Activated CD4-positive, alpha-beta memory T cell treated with anti-CD3 and anti-CD28 coated beads, Interleukin-2, amount 10 ng/mL, durations not matched to agents 7 days and 5 days (primary cell): ENCODE measurements at places on chromosomes 6 and 20. TPM values are rescaled to one million over a fixed set of nuclear protein-coding genes. Genes with fewer than 3 reads are reported as not detected.

DNA sequence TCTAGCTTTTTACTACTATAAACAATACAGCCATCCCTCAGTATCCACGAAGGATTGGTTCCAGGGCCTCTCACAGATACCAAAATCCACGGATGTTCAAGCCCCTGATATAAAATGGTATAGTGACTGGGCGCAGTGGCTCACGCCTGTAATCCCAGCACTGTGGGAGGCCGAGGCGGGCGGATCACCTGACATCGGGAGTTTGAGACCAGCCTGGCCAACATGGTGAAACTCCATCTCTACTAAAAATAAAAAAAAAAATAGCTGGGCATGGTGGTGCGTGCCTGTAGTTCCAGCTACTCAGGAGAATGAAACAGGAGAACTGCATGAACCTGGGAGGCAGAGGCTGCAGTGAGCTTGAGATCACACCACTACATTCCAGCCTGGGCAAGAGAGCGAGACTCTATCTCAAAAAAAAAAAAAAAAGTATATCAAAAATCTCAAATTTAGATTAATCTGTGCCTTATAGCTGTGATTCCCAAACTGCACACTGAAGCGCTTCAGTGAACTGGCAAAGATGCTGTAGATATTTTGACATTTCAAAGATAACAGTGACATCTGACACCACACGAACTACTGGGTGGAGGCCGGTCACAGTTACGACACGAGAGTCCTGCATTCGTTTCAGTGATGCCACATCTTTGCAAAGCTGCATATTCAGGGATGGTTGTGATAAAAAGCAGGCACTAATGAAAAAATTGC is 38.3 kb downstream of the MRS2 start:
- no peak for DNase-seq

DNA sequence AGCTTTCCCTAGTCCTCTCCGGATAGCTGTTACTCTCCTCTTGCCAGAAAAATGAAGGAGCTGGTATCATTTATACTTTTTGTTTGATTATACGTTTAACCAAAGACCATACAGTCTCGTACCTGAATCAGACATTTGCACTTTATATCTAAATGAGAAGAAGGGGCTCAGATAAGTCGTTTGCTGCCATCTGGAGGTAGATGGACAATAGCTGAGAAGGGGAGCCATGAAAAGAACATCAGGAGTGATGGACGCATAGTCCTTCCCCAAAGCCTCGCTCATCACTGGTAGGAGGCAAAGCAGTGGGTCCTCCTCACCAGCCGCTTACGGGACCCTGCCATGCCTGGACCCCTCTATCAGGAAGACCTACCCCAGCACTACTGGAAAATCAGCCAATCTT is 45.4 kb downstream of the RPF2 start:
- no peak for DNase-seq

Gene SLC22A2
- not detected for total RNA-seq

GRCh38 chr6:108650781-108651180 is 90.1 kb downstream of the FOXO3 start:
- no peak for DNase-seq

- peak; percentile 81 for DNase-seq
These were observed 29.7 kb downstream of the FYN start for GRCh38 chr6:111843347-111844147.
